SK-N-SH (cell line): ENCODE measurements at places on chromosomes 12 and 14. TPM values are rescaled to one million over a fixed set of nuclear protein-coding genes. Genes with fewer than 3 reads are reported as not detected.

DNA sequence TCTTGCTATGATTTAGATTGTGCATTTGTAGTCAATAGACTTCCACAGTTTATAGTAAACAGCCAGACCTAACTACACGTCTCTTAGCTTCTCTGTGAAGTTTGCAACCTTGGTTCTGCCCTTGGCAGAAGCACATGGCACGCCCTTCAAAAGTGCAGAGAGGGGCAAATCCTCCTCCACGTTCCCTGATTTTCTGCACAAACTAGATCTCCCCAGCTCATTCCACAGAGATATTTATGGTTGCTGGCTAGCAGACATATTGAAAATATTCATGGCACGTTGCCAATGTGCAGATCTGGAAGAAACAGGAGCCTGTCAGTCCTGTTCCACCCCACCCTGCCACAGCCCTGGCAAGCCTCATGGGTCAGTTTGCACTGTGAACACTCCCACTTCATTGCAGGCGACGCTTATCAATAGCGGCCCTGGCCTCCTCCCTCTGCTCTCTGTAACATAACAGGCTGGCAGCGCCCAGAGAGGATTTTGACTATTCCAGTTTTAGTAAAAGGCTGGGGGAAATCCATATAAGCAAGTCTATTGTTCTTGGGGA lies 6.5 kb upstream of the LGALS3 start:
- no peaks in the 10 kb centered on the region for H3K36me3 ChIP-seq
- H3K27me3 ChIP-seq, result no peaks in the 10 kb centered on the region
- no peak overlapping the region for H3K4me3 ChIP-seq
- peak overlapping the region; percentile 88 for H3K27ac ChIP-seq
- DNase-seq, result peak; percentile 77
- H3K4me1 ChIP-seq, result peaks cover 15% of the 10 kb centered on the region

DNA sequence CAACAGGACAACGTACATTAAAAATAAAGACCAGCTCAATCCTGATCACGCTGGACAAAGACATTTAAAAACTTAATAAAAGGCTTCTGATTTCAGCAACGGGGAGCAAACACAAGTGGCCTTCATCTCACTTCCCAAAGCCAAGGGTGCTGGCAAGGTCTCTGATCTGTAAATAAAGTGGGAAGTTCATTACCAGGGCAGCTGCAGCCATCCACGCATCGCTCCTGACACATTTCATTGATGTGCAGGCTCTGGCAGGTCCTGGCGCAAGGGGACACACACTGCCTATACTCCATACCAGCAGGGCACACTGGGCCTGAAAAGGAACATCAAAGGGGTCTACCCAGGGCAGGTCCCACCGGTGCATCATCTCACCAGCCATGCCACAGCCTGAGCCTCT lies 51.0 kb downstream of the VWF start:
- H3K27ac ChIP-seq, result no peak overlapping the region
- H3K4me3 ChIP-seq, result no peak overlapping the region
- no peak for DNase-seq
- no peaks in the 10 kb centered on the region for H3K27me3 ChIP-seq
- H3K36me3 ChIP-seq, result no peaks in the 10 kb centered on the region
- peaks cover 5% of the 10 kb centered on the region; the same call in 1 of the 2 replicates for H3K4me1 ChIP-seq

Gene ABCD2
- 0.02 and 0.10 TPM in 2 replicates for polyA plus RNA-seq

DNA sequence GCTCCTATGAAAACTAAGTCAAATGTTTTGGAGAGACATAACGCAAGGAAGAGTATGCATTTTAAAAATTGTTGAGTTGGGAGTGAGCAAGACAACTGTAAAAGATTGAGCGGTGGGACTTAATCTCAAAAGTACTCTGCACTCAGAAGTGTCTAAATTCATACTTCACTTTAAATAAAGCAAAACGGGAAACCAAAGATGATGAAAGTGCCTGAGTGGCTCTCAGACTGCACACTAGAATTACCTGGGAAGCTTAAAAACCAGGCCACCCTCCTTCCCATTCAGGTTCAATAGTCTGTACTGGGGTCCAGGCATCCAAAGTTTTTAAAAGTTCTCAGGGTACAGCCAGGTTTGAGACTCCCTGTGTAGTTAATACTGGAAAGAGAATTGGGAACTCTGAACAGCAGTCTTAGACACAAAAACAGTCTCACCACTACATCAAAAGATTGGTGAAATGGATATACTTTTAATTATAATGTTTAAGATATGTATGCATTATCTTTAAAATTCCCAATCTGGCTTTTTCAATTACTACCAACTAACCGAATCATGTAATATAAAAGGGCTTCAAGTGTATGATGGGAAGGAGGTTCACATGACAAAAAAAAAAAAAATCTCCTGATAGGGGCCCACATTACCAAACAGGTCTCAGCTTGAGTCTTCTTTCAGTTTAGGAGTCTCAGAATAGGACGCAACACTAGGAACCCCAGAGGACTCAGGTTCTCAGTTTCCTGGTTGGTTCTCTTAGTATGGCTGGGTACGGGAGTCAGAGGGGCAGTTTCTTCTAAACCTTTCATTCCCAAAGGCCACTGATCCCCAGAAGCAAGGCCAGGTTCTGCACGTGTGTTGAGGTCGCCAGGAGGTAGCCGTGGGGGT lies 1.0 kb downstream of the HOMEZ start:
- H3K36me3 ChIP-seq, result no peaks in the 10 kb centered on the region
- H3K27me3 ChIP-seq, result no peaks in the 10 kb centered on the region
- H3K4me1 ChIP-seq, result peaks cover 10% of the 10 kb centered on the region
- DNase-seq, result no peak
- H3K27ac ChIP-seq, result no peak overlapping the region; the same call in 1 of the 2 replicates

DNA sequence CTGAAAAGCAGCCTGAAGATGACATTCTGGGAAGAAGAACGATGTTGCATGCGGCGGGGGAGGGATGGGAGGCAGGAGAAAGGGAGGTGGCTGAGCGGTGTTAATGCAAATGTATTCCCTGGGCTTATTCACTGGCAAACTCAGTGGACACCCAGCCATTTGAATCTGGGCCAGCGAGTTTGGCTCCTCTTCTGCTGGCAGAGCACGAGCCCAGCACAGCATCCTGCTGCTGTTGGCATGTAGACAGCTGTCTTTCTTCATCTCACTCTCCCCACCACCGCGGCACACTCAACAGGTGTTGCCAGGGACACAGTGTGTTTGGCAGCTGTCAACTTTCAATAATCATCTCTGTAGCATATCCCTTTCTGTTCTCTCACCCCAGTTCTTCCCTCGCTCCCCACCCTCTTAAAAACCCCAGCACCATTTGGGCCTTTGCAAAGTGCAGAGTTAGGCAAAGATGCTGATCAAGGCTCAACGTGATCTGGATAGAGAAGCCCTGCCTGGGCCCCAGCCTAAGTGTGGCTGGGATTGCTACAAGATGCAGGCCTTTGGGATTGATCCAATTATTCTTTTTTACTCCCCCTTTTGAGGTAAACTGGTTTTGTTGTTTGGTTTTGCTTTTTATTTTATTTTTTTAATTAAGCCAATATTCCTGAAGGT lies 131.9 kb downstream of the EXOC5 start:
- H3K36me3 ChIP-seq, result no peaks in the 10 kb centered on the region
- H3K4me1 ChIP-seq, result no peaks in the 10 kb centered on the region
- no peak overlapping the region for H3K4me3 ChIP-seq
- no peak for DNase-seq

GRCh38 chr14:79916281-79916680 lies 295.0 kb downstream of the DIO2 start:
- H3K4me3 ChIP-seq, result no peak overlapping the region
- no peaks in the 10 kb centered on the region for H3K4me1 ChIP-seq
- H3K27ac ChIP-seq, result no peak overlapping the region
- no peaks in the 10 kb centered on the region for H3K36me3 ChIP-seq

GRCh38 chr12:3363608-3364007 lies 127.4 kb upstream of the PRMT8 start:
- H3K36me3 ChIP-seq, result no peaks in the 10 kb centered on the region
- H3K27me3 ChIP-seq, result peaks cover 48% of the 10 kb centered on the region; the same call in 1 of the 2 replicates

Gene ACOT6
- not detected in 2 replicates for polyA plus RNA-seq

DNA sequence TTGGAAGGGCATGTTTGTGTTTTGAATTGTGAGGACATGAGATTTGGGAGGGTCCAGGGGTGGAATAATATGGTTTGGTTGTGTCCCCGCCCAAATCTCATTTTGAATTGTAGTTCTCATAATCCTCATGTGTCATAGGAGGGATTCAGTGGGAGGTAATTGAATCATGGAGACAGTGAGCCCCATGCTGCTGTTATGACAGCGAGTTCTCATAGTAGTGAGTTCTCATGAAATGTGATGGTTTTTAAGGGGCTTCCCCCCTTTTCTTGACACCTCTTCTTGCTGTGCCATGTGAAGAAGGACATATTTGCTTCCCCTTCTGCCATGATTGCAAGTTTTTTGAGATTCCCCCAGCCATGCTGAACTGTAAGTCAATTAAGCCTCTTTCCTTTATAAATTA lies 260.0 kb downstream of the DUSP6 start:
- no peaks in the 10 kb centered on the region; the same call in none of the 2 replicates for H3K4me1 ChIP-seq
- DNase-seq, result no peak
- H3K27ac ChIP-seq, result no peak overlapping the region
- no peaks in the 10 kb centered on the region for H3K36me3 ChIP-seq
- no peaks in the 10 kb centered on the region for H3K27me3 ChIP-seq

DNA sequence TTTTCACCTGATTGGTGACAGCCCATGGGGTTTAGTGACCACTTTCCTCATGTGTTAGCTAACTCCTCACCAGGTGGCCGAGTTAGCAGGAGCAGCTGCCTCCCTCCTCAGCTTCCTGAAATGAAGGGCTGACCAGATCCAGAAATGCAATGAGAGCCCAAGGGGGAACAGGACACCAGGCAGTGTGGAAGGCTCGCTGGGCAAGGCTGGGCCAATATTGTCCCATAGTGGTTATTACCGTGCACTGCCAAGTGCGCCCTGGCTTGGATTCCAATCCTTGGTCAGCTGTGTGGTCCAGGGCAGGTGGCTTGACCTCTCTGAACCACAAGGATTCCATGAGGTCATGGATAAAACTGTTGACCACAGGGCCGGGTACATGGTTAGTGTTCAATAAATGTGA lies 3.6 kb upstream of the HSPB8 start:
- no peak overlapping the region for H3K4me3 ChIP-seq
- H3K27me3 ChIP-seq, result no peaks in the 10 kb centered on the region
- DNase-seq, result no peak
- H3K27ac ChIP-seq, result no peak overlapping the region
